Posterior cingulate gyrus (tissue), 11 donors: ENCODE measurements at places on chromosomes 6 and 20.

DNA sequence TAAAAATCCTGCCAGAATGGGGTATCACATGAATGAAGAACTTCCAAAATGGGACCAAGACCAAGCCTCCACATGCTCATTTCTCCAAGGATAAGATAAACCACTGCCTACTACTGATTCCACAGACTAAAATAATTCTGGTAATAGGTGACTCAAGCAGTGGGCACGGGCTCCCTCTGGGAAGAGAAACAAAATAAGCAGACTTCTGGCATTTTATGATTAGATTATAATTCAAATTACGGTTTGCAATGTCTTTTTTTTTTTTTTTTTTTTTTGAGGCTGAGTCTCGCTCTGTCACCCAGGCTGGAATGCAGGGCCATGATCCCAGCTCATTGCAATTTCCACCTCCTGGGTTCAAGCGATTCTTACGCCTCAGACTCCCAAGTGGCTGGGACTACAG is 16.0 kb downstream of the UQCC1 start:
- no peak for DNase-seq

- no peak for DNase-seq
Measured at GRCh38 chr6:43097098-43097489, 21.0 kb downstream of the PTK7 start.

- DNase-seq: no peak
Measured at GRCh38 chr6:108291091-108291490, 3.8 kb upstream of the AFG1L start.

DNA sequence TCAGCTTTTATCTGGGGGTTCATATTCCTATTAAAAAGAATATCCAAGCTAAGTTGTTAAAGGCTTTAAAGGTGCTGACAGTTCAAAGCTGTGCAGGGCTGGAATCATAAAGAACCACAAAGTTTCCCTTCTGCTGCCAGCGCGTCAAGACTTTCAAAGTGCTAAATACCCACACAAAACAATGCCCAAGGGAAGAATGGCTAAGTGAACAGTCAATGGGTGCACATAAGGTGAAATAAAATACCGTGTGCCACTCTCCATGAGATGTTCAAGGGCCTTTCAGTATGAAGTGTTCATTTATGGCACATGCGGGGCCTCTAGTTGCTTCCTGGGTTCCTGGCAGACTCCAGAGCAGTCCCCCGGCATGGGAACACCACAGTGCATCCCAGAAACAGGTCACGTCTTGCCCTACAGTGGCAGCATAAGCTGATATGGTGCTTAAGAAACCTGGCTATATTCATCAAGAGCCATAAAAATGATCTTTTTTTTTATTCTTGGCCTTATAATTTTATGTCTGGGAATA is 14.1 kb downstream of the TXNDC5 start:
- no peak for DNase-seq

DNA sequence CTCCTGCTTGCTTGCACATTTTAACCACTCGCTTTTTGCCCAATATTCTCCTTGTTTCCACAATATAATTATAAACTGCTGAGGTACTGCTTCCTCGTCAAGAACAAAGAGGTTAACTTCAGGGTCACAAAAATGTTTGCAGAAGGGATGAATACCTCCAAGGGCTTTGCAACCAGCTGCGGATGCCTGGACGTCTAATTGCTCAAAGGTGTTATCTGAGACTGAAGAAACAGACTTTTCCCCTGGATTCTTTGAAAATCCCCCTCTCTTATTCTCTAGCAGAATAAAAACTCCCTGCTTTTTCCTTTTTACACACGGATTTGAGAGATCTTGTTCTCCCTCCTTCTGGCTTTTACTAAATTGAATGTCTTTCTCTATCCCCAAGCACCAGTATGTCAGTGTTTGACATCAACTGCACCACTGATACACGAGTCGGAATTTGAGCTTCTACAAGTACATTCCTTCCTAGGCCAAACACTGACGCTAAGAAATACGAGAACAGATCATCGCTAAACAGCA is 336 bp upstream of the SMPDL3A start:
- no peak for DNase-seq

DNA sequence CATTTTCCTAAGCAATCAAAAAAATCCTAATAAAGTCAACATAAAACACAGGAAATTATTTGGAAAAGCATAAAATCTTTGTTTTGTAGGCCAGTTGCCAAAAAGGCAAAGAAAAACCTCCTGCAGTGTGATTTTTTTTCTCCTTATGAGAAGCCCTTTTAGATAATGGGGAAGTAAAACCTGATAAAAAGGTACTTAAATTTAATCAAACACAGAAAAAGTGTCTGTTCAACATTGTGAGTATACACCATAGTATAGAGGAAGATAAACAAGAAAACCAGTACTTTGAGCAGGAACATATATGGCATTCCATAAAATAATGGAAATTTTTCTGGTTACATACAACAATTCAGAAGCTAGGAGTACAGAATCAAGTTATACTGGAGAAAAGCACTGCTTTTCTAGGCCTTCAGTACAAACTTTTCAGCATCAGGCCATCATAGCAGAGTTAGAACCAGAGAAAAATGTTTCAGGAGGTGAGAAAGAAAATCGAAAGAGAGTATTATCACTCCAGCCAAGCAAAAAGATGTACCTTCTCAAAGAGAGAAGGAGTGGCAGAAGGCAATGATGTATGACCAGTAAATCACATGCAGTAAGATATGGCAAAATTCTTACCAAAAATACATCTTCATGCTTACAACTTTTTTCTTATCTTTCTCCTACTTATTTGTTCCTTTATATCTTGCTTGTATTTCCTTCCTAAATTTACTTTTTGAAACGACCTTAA is 494.9 kb downstream of the KIF16B start:
- no peak for DNase-seq

DNA sequence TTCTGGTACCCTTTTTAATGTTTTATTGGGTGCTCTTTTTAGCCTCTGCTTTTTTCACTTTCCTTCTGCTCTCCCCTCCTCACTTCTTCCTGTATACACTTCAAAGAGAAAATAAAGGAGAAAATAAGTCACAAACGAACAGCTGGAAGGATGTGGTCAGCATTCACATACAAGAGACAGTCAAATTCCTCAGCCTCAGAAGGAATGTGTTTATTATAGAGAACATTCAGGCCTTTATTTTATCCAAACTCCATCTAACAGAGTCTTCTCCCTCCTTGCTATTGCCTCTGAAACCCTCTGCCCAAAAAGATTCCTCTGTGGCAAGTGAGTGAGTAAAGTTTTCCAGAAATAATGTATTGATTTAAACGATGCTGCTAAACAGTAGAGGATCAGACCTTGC is 490.4 kb downstream of the FRK start:
- DNase-seq: no peak

DNA sequence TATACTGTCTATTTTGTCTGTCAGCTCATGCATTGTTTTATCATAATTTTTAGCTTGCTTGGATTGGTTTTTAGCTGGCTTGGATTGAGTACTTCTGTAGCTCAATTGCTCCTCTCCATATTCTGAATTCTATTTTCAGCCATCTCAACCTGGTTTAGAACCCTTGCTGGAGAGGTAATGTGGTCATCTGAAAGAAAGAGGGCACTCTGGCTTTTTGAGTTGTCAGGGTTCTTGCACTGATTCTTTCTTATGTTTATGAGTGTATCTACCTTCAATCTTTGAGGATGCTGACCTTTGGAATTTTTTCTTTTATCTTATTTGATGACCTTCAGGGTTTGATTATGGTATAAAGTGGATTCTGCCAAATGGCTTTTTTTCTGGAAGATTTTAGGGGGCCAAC is 632.7 kb upstream of the ID4 start:
- no peak for DNase-seq

- no peak for DNase-seq
Measured at GRCh38 chr6:28393912-28394662, 5.5 kb downstream of the ZSCAN12 start.

- no peak for DNase-seq
Measured at GRCh38 chr6:21664314-21665109, 71.0 kb downstream of the SOX4 start.
